ENCODE measurements at places on chromosomes 13 and 19. TPM values are rescaled to one million over a fixed set of nuclear protein-coding genes. Genes with fewer than 3 reads are reported as not detected.

Gene COX7A1
- total RNA-seq = 1.6 TPM

Gene PGLYRP2
- total RNA-seq = not detected

Gene PPM1N
- total RNA-seq = 0.82 TPM

Gene LHFPL6
- total RNA-seq = 24.5 TPM

Gene LGALS4
- total RNA-seq = under 0.01 TPM

Gene STARD13
- 6.5 TPM for total RNA-seq

Gene SPC24
- 6.9 TPM for total RNA-seq

Gene NLRP7
- 0.82 TPM for total RNA-seq

Gene COL4A2
- 47.3 TPM for total RNA-seq

Gene LYL1
- 2.9 TPM for total RNA-seq

Gene DCT
- total RNA-seq = 0.41 TPM

Gene LENG8
- total RNA-seq = 17.1 TPM

Gene NDUFS7
- 27.7 TPM for total RNA-seq

Gene MARK4
- 32.6 TPM for total RNA-seq

Gene PROZ
- total RNA-seq = not detected

Gene ZNF91
- 624 TPM for total RNA-seq

Gene MAST1
- 47.3 TPM for total RNA-seq

Gene ICAM5
- 6.1 TPM for total RNA-seq

Gene KLF1
- 0.41 TPM for total RNA-seq

Gene WDR88
- not detected for total RNA-seq

Gene MBD3L2
- not detected for total RNA-seq

Gene ALG5
- 21.2 TPM for total RNA-seq

Gene SULT2B1
- 0.82 TPM for total RNA-seq

Gene SSBP4
- total RNA-seq = 69.3 TPM

Gene NUMBL
- total RNA-seq = 16.7 TPM

Gene BBC3
- 12.2 TPM for total RNA-seq

Gene FXYD1
- not detected for total RNA-seq

Gene MADCAM1
- total RNA-seq = 1.2 TPM

Gene SIGLECL1
- total RNA-seq = not detected

Gene SYNE4
- not detected for total RNA-seq

Gene COG3
- total RNA-seq = 43.6 TPM

Gene PLPPR3
- 119 TPM for total RNA-seq

Gene CIC
- total RNA-seq = 15.5 TPM

Gene RXFP2
- total RNA-seq = 0.82 TPM

Gene RNF225
- total RNA-seq = not detected

Gene SHISA7
- total RNA-seq = 4.5 TPM

Gene NLRP11
- total RNA-seq = not detected

Gene RASL11A
- 2.0 TPM for total RNA-seq

Gene IGFL3
- total RNA-seq = not detected

Gene OR7D2
- total RNA-seq = not detected

Gene ZSWIM9
- total RNA-seq = 2.0 TPM

Gene TNFSF13B
- total RNA-seq = 1.6 TPM

Gene TNPO2
- 68.5 TPM for total RNA-seq

Gene CDC16
- 40.8 TPM for total RNA-seq

Gene FXYD3
- not detected for total RNA-seq

Gene C19orf47
- total RNA-seq = 9.8 TPM

Gene N4BP2L1
- total RNA-seq = 8.2 TPM

Measured in frontal cortex (tissue), 4 donors.